ENCODE measurements at places on chromosomes 16 and 17.

DNA sequence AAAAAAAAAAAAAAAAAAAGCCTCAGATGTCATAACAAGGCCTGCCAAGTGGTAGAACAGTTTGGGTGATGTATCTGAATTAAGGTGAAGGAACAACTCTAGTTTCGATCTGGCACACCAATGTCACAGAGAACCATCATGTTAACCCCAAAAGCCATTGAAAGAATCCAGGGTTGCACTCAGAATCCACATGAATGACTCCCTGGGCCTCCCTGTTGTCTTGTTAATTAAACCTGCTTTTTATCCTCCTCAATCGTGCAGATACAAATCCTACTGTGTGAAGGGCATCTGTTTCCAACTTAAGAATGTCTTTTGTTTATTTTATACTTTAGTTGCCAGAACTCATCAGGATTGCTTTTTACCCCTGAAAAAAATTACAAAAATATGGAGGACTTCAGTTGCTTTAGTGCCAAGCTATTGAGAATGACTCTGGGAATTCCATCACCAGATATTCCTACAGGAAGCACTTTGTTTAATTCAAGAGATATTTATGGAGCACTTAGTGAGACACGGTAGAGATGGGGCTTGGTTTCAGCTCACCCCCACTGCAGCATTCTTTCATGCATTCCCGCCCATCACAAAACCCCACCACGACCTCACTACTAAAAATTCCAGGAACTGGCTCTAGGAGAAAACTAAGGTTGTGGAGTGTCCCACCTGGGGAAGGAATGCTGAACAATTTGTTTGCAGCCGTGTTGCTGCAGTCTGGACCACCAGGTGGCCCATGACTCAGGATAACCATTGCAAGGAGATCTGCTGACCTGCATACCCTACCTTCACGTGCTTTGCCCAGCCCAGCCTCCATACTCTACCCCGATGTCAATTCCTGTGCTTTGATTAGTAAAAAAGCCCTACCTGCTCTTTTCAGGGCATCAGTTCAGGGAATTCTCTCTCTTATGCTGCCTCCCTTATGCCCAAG, 63.8 kb upstream of the GPRC5B start:
- no peak for DNase-seq

- DNase-seq, result no peak
Measured at GRCh38 chr17:69732272-69732918, 317.9 kb downstream of the MAP2K6 start.

DNA sequence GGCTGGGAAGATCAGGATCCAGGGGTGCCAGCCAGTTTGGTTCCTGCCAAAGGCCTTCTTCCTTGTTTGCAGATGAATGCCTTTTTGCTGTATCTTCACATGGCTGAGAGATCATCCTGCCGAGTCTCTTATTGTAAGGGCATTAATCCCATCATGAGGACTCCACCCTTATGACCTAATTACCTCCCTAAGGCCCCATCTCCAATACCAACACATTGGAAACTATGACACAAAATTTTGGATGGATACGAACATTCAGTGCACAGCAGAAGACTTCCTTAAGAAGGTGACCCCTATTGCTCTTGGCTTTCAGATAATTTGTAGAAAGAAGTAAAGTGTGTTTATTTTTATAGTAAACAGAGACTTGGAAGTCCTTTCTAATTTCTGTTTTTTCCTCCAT, 1164.7 kb upstream of the CDH8 start:
- no peak for DNase-seq

DNA sequence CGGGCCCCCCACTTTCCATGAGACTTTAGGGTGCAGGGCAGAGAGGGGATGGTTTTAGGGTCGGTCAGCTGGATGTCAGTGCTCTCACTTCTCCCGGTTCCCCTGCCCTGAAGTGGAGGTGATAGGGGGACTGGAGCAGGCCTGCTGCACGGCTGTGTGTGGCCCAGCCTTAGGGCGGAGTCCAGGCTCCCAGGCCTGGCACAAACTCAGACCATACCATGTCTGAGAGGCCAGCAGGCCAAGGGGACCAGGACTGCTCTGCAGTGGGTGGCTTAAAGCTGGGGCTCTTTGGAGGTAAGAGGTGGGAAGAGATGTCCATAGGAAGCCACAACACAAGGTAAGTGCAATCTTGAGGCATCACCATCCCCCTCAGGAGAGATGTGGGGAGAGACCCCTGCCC, 8.3 kb downstream of the TFAP4 start:
- DNase-seq, result no peak

GRCh38 chr16:70588565-70588964, 57.8 kb upstream of the IL34 start:
- no peak for DNase-seq

GRCh38 chr17:56326001-56326359, 172.7 kb downstream of the ANKFN1 start:
- no peak for DNase-seq

DNA sequence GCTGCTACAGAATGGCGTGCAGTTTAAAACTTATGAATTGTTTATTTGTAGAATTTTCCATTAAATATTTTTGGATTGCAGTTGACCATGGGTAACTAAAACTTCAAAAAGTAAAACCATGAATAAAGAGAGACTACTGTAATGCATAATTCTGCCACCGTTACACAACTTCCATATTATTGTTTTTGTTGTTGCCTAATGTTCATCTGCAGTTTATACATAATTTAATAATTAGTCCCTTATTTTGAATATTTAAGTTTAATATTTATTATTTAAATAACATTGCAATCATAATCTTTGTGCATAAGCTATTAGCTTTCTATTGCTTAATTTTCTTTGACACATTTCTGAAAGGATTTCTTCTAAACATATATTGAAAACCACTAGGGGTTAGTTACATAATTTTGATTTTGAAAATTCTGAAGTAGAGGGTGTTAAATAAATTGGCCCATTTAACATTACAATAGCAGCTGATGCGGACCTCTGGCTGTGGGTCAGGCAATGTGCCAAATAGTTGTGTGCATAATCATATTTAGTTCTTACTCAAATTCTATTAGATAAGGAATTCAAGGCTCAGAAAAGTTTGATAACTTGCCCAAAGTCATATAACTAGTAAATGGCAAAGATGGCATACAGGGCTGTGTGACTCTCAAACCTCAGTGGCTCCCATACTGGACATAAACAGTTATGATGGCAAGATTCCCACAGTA, 31.1 kb downstream of the PPM1E start:
- no peak for DNase-seq

GRCh38 chr16:3135126-3135715, 392 bp downstream of the ZNF213 start:
- no peak for DNase-seq

DNA sequence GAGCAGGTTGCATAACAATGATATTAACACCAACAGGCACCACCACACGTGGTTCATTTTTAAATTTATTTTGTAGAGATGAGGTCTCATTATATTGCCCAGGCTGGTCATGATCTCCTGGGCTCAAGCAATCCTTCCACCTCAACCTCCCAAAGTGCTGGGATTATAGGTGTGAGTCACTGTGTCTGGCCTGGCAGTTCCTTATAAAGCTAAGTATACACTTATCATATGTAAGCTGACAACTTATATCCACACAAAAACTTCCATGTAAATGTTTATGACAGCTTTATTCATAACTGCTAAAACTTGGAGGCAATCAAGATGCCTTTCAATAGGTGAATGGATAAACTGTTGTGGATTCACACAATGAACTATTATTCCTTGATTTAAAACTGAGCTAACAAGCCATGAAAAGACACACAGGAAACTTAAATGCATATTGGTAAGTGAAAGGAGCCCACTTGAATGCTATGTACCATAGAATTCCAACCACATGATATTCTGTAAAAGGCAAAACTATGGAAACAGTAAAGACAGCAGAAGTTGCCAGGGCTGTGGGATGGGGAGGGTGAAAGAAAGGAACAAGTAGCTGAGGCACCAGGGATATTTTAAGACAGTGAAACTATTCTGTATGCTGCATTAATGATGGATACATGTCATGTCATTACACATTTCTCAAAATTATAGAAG, 156.5 kb upstream of the KCNJ18 start:
- no peak for DNase-seq
